Mammary epithelial cell (primary cell): ENCODE measurements at places on chromosomes 6 and 20. TPM values are rescaled to one million over a fixed set of nuclear protein-coding genes. Genes with fewer than 3 reads are reported as not detected.

Gene SMPDL3A
- total RNA-seq = 7.3 TPM

Gene GNAS-AS1
- total RNA-seq = 0.13 and 0.73 TPM in 2 replicates

Gene C6orf15
- 9.3 TPM for total RNA-seq

Gene CFAP206
- total RNA-seq = 1.2 TPM
